ENCODE measurements at places on chromosomes 1 and 21.

GRCh38 chr21:25462517-25462971 lies 144.7 kb downstream of the MRPL39 start:
- DNase-seq, result no peak

DNA sequence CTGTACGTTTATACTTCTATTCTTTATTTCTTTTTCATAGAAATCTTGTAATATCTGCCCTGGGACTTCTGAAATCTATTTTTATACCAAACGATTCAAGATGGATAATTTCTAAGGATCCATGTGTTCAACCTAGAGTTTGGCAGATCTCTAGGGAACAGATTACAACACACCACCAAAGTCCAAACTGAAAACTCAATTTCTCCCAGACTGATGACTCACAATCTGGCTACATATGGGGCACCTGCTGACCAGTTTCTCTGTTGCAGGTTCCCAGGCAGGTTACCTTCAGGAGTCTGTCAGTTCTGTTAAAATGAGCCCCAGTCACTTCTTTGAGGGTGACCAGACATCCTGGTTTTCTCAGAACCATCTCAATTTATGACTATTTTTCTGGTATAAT lies 439.4 kb downstream of the GPATCH2 start:
- no peak for DNase-seq

DNA sequence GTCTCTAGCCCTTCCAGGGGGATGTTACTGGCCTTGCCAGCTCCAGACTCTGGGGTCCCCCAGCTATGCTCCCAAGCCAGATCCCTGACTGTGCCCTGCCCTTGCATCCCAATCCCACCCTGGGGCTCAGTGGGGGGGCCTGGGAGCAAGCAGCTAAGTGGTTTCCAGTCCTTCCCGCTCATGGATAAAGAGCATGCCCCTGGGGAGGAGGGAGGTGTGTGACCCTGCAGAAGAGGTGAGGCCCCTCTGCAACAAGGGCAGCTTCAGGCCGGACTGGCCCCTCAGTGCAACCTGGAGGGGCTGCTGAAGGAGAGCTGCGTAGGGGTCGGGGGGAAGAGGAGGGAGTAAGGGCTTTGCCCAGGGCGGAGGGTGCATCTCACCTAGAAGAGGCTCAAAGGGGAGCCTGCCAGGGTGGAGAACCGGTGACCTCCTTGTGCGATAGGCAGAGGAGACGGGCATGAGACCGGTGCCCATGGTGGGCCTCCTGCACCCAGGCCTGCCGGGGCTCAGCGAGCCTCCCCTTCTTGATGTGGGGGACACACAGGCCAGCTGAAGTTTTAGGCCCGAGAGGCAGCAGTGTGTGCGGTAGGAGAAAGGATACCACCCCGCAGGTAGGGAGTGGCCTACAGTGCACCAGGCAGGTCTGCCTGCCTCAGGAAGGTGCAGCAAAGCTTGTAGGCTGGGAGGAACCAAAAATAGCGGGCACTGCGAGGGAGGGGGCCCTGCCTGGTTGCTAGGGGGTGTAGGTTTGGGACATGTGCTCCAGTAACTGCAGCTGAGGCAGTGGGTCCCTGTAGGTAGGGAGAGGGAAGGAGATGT lies 3.1 kb downstream of the OBSCN start:
- DNase-seq, result no peak

DNA sequence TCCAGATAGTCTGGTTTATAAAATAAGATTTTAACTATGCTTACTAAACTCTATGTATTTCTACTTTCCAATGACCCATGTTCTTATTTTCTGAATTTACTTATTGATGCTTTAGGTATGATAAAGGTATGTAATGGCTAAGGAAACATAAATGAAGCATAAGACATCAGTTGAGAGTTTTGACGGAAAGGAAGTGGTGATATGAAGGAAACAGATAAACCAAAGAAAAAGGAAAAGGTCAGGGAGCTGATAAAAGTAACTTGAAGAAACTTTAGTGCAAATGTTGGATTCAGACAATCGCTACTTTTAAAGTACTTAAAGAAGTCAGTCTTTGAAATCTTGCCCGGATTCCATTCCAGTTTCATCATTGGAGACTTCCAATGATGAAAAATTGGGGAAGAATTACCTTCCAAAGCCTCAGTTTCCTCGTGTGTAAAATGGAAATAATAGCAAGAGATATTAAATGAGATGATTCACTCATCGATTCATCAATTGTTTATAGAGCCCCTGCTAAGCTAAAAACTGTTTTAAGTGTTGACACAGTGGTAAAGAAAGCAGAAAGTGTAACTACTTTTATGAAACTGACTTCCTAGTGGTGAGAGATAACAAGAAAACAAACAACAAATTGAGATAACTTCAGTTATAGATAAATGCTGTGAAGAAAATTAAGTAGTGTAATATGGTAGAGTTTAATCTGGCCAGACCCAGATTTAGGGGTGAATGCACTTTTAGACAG lies 10.6 kb downstream of the PTPRC start:
- no peak for DNase-seq

DNA sequence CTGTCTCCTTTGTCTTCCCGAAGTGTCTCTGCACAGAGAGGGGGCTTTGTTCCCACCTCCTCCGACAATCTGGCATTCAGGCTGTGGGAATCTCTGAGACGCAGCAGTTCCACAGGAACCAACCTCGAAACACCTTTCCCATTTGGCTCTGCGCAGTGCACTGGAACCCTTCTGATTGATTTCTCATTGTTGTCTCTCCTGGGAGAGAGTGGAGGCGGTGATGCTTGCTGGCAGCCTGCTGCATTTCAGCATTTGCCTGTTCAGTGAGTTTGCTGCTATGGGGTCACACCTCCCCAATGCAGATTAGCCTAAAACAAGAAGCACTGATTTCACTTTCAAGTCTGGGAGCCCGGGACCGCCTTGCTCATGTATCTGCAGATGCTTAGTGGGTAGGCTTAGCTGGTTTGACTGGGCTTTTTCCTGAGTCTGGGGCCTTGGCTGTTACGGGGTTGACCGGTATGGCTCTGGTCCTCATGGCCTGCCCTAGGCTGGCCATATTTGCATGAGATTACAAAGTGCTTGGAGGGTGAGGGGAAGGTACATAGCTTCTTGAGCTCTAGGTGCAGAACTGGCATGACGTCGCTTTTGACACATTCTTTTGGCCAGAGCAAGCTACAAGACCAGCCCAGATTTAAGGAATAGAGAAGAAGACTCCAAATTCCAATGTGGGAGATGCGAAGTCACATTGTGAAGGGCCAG lies 695.3 kb downstream of the PTPRU start:
- no peak for DNase-seq

- no peak for DNase-seq
Measured at GRCh38 chr1:198638894-198639635, at the start of gene PTPRC. TSS of gene PTPRC (plus strand) at chr1:198639040. CDS start at chr1:198639269, 229 bp downstream.

DNA sequence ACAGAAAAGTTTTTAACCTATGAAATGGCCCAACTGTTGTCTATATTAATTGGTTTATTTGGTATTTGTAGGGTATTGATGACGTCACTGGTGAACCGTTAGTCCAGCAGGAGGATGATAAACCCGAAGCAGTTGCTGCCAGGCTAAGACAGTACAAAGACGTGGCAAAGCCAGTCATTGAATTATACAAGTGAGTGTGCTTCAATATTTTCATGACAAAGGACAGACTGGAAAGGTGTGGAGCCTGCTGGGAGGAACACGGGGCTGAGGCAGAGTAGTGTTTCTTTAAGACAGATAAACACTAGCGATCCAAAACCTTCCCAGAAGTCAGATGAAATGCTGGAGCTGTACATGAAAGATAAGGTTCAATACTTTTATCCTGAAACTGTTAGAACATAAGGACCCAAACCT lies 76.7 kb downstream of the AK4 start:
- no peak for DNase-seq

- peak; percentile 53 for DNase-seq
Measured at GRCh38 chr1:65001231-65001792, 35.0 kb upstream of the JAK1 start.

- no peak for DNase-seq
Measured at GRCh38 chr1:219774386-219774785, 154.0 kb downstream of the SLC30A10 start.

DNA sequence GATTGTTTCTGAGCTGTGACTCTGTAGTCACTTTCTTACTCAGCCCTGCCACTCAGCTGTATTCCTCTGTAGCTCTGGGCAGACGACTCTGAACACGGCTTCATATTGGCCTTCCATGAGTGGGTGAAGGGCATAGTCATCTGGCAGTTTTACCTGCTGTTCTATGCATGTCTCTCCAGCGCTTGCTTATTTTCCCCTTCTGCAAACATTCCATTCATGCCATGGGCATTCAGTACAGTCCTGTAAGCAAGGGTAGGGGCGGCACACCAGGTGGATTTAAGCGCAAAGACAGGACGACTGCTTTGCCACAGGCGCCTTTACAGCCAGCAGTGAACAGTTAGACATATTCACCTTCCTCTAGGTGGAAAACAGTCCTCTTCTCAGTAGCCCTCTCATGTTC lies 4.4 kb upstream of the WDR26 start:
- no peak for DNase-seq

DNA sequence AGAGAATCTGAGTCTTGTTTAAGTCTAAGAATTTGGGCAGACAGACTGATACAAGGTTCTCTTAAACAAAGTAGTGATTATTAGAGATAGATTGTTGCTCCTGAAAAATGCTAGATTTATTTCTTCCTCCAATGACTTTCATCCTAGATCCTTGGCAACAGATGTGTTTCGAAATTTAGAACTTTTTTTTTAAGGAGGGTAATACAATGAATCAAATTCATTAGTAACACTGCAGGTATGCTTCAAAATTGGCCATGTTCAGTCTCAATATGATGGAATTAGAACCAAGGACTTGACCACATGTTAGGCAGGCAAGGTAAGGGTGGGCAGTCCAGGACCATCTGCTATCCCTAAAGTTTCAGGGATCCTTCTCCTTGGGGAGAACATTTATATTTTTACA lies 4.5 kb upstream of the LCE1F start:
- DNase-seq, result no peak

DNA sequence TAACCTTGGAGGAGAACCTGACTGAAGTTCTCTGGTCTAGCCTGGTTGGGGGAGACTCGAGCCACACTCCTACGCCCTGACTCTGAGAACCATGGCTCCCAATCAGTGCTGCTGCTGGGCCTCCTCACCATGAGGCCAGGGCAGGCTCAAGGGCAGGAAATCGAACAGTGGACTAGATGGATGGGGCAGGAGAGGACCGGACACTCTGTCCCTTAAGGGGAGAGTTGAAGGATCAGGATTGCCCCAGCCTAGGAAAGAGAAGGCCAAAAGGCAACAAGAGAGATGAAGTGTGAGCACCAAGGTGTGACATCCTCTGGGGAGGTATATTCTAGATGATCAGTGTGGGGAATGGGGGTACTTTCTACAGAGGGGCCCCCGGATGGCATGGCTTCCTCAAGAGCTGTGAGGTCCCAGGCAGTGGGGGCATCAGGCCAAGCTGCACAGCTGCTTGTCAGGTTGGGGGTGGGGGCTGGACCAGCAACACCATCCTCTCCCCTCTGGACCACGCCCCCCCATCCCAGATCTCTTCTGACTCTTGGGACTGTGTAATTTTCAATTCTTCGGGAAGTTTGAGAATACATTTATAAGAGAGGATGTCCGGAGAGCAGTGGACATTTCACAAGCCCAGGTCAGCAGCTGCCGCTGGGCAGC lies 34.0 kb downstream of the MX1 start:
- no peak for DNase-seq

DNA sequence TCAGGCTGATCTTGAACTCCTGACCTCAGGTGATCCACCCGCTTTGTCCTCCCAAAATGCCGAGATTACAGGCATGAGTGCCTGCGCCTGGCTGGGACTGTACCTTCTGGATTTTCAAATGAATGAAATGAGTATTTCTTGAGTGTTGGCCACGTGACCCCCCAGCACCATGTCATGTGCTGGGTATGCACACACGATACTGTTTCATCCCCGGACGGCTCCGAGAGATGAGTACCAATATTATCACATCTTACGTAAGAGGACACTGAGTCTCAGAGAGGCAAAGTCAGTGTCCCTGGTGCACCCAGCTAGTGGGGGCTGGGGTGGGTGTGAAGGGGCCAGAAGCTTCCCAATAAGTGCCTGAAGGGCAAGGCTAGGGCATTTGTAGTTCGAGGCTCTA lies 780 bp upstream of the CROCC start:
- no peak for DNase-seq

- DNase-seq, result no peak
Measured at GRCh38 chr21:45513741-45514310, 28.4 kb downstream of the SLC19A1 start.

- DNase-seq, result no peak
Measured at GRCh38 chr1:212782422-212783154, 9.0 kb downstream of the NSL1 start.

GRCh38 chr1:42873670-42874069 lies 27.3 kb downstream of the ZNF691 start:
- no peak for DNase-seq

DNA sequence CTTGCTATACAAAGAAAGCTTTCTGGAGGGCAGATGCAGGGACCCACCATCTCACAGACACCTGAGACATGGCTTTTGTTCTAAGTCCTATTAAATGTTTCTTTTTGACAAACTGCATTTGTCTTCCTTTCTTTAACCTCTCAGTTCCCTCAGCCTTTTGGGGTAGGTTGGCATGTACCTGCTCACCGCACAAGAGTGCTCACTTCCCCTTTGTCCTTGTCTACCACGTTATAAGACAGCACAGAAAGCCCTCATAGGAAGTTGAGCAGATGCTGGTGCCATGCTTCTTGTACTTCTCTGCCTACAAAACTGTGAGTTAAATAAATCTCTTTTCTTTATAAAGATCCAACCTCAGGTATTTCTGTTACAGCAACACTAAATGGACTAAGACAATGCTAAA lies 31.9 kb upstream of the RGS21 start:
- no peak for DNase-seq

GRCh38 chr1:35561297-35561971 lies 3.8 kb downstream of the NCDN start:
- no peak for DNase-seq

- no peak for DNase-seq
Measured at GRCh38 chr1:12170263-12170671, 3.5 kb downstream of the TNFRSF1B start.

DNA sequence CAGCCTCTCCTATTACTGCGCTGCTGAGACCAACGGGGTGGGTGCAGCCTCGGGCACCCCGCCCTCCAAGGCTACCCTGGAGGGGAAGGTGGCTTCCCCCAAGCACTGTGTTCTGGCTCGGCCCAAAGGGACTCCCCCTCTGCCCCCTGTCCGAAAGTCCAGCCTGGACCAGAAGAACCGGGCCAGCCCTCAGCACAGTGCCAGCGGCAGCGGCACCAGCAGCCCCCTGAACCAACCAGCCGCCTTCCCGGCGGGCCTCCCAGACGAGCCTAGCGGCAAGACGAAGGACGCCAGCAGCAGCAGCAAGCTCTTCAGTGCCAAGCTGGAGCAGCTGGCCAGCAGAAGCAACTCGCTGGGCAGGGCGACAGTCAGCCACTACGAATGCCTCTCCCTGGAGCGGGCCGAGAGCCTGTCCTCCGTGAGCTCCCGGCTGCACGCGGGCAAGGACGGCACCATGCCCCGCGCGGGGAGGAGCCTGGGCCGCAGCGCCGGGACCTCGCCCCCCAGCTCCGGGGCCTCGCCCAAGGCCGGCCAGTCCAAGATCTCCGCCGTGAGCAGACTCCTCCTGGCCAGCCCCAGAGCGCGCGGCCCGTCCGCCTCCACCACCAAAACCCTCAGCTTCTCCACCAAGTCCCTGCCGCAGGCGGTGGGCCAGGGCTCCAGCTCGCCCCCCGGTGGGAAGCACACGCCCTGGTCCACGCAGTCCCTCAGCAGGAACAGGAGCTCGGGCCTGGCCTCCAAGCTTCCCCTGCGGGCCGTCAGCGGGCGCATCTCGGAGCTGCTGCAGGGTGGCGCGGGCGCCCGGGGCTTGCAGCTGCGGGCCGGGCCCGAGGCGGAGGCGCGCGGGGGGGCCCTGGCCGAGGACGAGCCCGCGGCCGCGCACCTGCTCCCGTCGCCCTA lies 533.1 kb downstream of the KIF26B start:
- DNase-seq, result no peak

Data from effector memory CD8-positive, alpha-beta T cell (primary cell).